ENCODE measurements at places on chromosomes 12 and 14. TPM values are rescaled to one million over a fixed set of nuclear protein-coding genes. Genes with fewer than 3 reads are reported as not detected.

GRCh38 chr14:70666361-70666686, 24.6 kb downstream of the TTC9 start:
- no peak for DNase-seq
- H3K36me3 ChIP-seq, result no peaks in the 10 kb centered on the region
- H3K4me3 ChIP-seq, result no peak overlapping the region
- H3K4me1 ChIP-seq, result no peaks in the 10 kb centered on the region
- no peak overlapping the region for H3K27ac ChIP-seq

DNA sequence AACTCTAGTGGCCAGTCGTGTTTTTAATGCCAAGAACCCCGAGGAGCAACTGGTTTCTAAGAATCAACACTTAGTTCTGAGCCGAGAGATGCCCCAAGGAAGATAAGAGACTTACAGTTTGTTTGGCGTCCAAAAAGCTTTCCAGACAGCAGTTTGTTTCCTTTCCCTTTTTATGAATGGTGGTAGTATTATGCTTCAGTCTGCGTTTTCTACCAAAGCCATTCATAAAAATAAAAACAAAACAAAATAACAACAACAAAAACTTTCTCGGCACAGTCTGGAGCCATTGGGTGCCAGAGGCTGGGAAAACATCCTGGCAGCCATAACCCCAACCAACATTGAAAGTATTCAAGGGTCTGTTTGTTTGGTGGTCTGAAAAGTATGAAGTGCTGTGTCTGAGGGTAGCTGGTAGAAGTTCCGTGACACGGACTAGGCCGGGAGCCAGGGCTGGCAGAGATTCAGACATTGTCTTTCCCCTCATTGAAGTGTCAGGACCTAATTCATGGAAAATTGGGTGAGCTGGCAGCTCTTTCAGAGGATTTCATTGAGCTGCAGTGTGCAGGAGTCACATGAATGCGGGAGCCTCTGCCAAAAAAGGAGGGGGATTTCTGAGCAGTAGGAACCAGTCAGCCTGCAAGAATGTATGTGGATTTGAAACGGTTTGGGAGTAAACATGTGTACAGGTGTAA, 124.2 kb downstream of the HMGA2 start:
- no peak overlapping the region for H3K4me3 ChIP-seq
- DNase-seq, result peak; percentile 67
- H3K27me3 ChIP-seq, result no peaks in the 10 kb centered on the region
- H3K27ac ChIP-seq, result no peak overlapping the region
- no peaks in the 10 kb centered on the region for H3K4me1 ChIP-seq
- no peaks in the 10 kb centered on the region for H3K36me3 ChIP-seq

The KLHL33 gene
- not detected for total RNA-seq

GRCh38 chr14:59215322-59215721, 26.9 kb downstream of the DAAM1 start:
- peak; percentile 86 for DNase-seq
- peak overlapping the region; percentile 37 for H3K27ac ChIP-seq
- no peaks in the 10 kb centered on the region for H3K36me3 ChIP-seq
- no peak overlapping the region for H3K4me3 ChIP-seq

GRCh38 chr14:82192387-82192786, 658.7 kb upstream of the SEL1L start:
- no peak overlapping the region for H3K4me3 ChIP-seq
- no peaks in the 10 kb centered on the region for H3K36me3 ChIP-seq
- H3K27me3 ChIP-seq, result no peaks in the 10 kb centered on the region
- no peak overlapping the region for H3K27ac ChIP-seq
- no peaks in the 10 kb centered on the region for H3K4me1 ChIP-seq

The DDN gene
- total RNA-seq, result not detected

DNA sequence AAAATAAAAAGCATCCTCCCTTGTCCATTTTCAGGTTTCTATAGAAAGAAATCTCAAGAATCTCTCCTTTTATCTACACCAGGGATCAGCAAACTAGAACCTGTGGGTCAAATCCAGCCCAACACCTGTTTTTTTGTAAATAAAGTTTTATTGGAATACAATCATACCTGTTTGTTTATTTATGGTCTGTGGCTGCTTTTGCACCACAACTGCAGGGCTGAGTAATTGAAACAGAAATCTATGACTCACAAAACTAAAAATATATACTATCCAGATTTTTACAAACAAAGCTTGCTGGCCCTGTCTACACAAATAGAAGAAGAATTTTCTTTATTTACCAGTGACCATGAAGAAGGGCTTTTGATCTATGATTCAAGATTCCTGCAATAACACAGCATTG, 95.1 kb upstream of the COCH start:
- H3K27ac ChIP-seq, result no peak overlapping the region
- H3K27me3 ChIP-seq, result no peaks in the 10 kb centered on the region
- no peak overlapping the region for H3K4me3 ChIP-seq

DNA sequence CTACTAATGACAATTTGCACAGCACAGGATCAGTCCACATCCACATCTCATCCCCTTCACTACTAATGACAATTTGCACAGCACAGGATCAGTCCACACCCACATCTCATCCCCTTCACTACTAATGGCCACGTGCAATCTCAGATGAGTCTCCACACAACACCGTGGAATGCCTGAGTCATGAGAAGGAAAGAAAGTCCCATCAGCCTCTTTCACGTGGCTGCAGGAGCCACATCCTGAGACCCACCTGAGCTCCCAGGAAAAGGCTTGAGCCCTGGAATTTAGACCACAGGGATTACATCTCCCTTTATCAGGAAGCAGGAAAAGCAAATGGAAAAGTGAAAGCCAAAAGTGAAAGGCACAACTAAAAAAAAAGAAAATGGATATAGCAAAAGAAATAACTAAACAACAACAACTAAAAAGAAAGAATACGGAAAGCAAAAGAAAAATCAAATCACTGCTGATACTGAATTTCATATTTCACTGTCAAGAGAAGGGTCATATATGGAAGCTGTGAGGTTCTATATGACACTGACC, 1300.5 kb downstream of the TMEM121 start:
- no peaks in the 10 kb centered on the region for H3K27me3 ChIP-seq
- no peak overlapping the region for H3K27ac ChIP-seq
- H3K36me3 ChIP-seq, result no peaks in the 10 kb centered on the region
- H3K4me1 ChIP-seq, result no peaks in the 10 kb centered on the region
- no peak for DNase-seq

The WNT5B gene
- total RNA-seq, result 0.53 TPM

GRCh38 chr12:98845957-98846356, 200.9 kb downstream of the APAF1 start:
- DNase-seq, result no peak
- no peaks in the 10 kb centered on the region for H3K27me3 ChIP-seq
- no peaks in the 10 kb centered on the region for H3K36me3 ChIP-seq
- no peaks in the 10 kb centered on the region for H3K4me1 ChIP-seq

GRCh38 chr12:121943926-121944325, 25.5 kb downstream of the CFAP251 start:
- H3K4me3 ChIP-seq, result no peak overlapping the region
- no peaks in the 10 kb centered on the region for H3K27me3 ChIP-seq
- no peak overlapping the region for H3K27ac ChIP-seq
- H3K4me1 ChIP-seq, result no peaks in the 10 kb centered on the region
- no peaks in the 10 kb centered on the region for H3K36me3 ChIP-seq

DNA sequence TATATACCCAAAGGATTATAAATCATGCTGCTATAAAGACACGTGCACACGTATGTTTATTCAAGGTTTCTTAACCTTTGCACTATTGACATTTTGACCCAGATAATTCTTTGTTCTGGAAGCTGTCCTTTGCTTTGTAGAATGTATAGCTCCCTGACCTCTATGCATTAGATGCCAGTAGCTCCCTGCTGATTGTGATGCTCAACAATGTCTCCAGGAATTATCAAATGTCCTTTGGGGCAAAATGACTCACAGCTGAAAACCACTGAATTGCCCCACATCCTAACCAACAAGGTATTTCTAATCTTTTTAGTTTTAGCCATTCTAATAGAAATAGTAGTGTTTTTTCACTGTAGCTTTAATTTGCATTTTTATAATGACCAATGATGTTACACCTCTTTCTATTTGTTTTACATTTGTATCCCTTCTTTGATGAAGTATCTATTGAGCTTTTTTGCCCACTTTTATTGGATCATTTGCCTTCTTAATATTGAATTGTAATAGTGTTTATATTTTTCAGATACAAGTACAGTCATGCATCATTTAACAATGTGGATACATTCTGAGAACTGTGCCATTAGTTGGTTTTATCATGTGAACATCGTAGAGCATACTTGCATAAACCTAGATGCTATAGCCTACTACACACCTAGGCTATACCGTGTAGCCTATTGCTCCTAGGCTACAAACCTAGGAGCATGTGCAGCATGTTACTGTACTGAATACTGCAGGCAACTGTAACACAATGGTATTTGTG, 10.4 kb upstream of the NOPCHAP1 start:
- no peak for DNase-seq
- H3K4me1 ChIP-seq, result peaks cover 3% of the 10 kb centered on the region
- no peaks in the 10 kb centered on the region for H3K36me3 ChIP-seq
- no peak overlapping the region for H3K4me3 ChIP-seq

DNA sequence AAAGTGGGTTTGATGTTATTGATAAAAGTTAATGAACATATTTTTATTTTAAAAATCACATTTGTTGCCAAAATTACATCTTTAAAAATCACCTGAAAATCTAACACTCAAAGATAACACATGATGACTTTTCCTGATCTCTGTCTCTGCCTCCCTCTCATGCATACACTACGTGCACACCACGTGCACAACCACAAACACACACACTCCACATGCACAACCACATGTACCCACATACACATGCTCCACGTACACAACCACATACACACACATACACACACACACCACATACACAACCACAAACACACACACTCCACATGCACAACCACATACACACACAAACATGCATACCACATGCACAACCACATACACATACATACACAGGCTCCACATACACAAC, 61.8 kb upstream of the TMEM132C start:
- H3K36me3 ChIP-seq, result no peaks in the 10 kb centered on the region
- no peaks in the 10 kb centered on the region for H3K4me1 ChIP-seq
- no peaks in the 10 kb centered on the region for H3K27me3 ChIP-seq
- DNase-seq, result no peak
- no peak overlapping the region for H3K27ac ChIP-seq

GRCh38 chr12:124289634-124290600, 5.0 kb upstream of the RFLNA start:
- peak overlapping the region; percentile 45 for H3K4me3 ChIP-seq
- H3K4me1 ChIP-seq, result no peaks in the 10 kb centered on the region
- peak overlapping the region; percentile 57 for H3K27ac ChIP-seq
- H3K36me3 ChIP-seq, result no peaks in the 10 kb centered on the region

Data from ascending aorta (tissue), 2 donors.